Bladder microvascular endothelial cell (primary cell): ENCODE measurements at places on chromosomes 4 and X. TPM values are rescaled to one million over a fixed set of nuclear protein-coding genes. Genes with fewer than 3 reads are reported as not detected.

Gene SLC7A11
- total RNA-seq = 15.9 and 41.3 TPM in 2 replicates

Gene SSX2B
- not detected in 2 replicates for total RNA-seq

Gene CISD2
- 24.3 and 41.9 TPM in 2 replicates for total RNA-seq

Gene HHIP
- total RNA-seq = 29.3 and 380 TPM in 2 replicates

Gene ARMCX4
- 2.6 and 9.9 TPM in 2 replicates for total RNA-seq

Gene UGT2A1
- 0.16 TPM in 1 of 2 replicates, not detected in the other for total RNA-seq

Gene AKAP4
- total RNA-seq = not detected in 2 replicates

Gene TKTL2
- total RNA-seq = 0.06 TPM in 1 of 2 replicates, not detected in the other

Gene NPNT
- 0.32 and 0.44 TPM in 2 replicates for total RNA-seq

Gene XG
- 0.31 and 2.6 TPM in 2 replicates for total RNA-seq

Gene USP26
- total RNA-seq = not detected in 2 replicates
